Fibroblast of lung (primary cell): ENCODE measurements at places on chromosomes 1 and 21. TPM values are rescaled to one million over a fixed set of nuclear protein-coding genes. Genes with fewer than 3 reads are reported as not detected.

Gene PDZK1
- 0.26 and 1.5 TPM in 2 replicates for total RNA-seq

Gene NBPF3
- 13.4 and 35.0 TPM in 2 replicates for total RNA-seq

Gene C4BPA
- total RNA-seq = not detected in 2 replicates

Gene ELF3
- 0.17 TPM in 1 of 2 replicates, not detected in the other for total RNA-seq

Gene RNF186
- total RNA-seq = not detected in 2 replicates

Gene EDN2
- not detected in 2 replicates for total RNA-seq

Gene CELA3A
- total RNA-seq = not detected in 2 replicates

Gene AMY2A
- total RNA-seq = not detected in 2 replicates

Gene KCNN3
- total RNA-seq = not detected in 2 replicates

Gene CDC14A
- total RNA-seq = 3.3 and 3.5 TPM in 2 replicates

Gene CFH
- 146 and 237 TPM in 2 replicates for total RNA-seq

Gene SLC30A10
- not detected in 2 replicates for total RNA-seq

Gene GOLT1A
- total RNA-seq = 0.50 TPM in 1 of 2 replicates, not detected in the other

Gene ZNF648
- not detected in 2 replicates for total RNA-seq

Gene SOX13
- 1.5 and 2.0 TPM in 2 replicates for total RNA-seq

Gene LAMC1
- total RNA-seq = 408 and 477 TPM in 2 replicates

Gene SPRR2E
- total RNA-seq = not detected in 2 replicates

Gene CELA2A
- total RNA-seq = not detected in 2 replicates

Gene S100B
- total RNA-seq = not detected in 2 replicates

Gene TINAGL1
- total RNA-seq = 3.0 and 3.3 TPM in 2 replicates

Gene FLG2
- total RNA-seq = not detected in 2 replicates

Gene ACOT11
- total RNA-seq = 0.77 and 2.5 TPM in 2 replicates

Gene BPNT1
- total RNA-seq = 21.8 and 23.8 TPM in 2 replicates

Gene OR6N2
- total RNA-seq = not detected in 2 replicates

Gene PAQR7
- total RNA-seq = 11.6 and 15.9 TPM in 2 replicates

Gene DNAJC28
- 2.1 and 2.3 TPM in 2 replicates for total RNA-seq

Gene KIAA1614
- 7.7 and 8.1 TPM in 2 replicates for total RNA-seq

Gene ATPAF1
- 58.3 and 65.6 TPM in 2 replicates for total RNA-seq

Gene MPL
- not detected in 2 replicates for total RNA-seq

Gene FCRL4
- not detected in 2 replicates for total RNA-seq

Gene MAD2L2
- total RNA-seq = 43.4 and 48.9 TPM in 2 replicates

Gene STUM
- total RNA-seq = under 0.01 TPM in 1 of 2 replicates, not detected in the other

Gene CHIA
- not detected in 2 replicates for total RNA-seq

Gene MYCL
- under 0.01 and 0.26 TPM in 2 replicates for total RNA-seq

Gene TCEA3
- total RNA-seq = 37.5 and 44.6 TPM in 2 replicates

Gene GPR153
- 8.9 and 13.4 TPM in 2 replicates for total RNA-seq

Gene BLACAT1
- total RNA-seq = not detected in 2 replicates

Gene CLK2
- total RNA-seq = 21.3 and 26.8 TPM in 2 replicates

Gene C1orf146
- total RNA-seq = not detected in 2 replicates

Gene INSRR
- total RNA-seq = not detected in 2 replicates

Gene KRTAP7-1
- total RNA-seq = not detected in 2 replicates

Gene BSND
- total RNA-seq = not detected in 2 replicates

Gene FMN2
- 1.5 and 13.7 TPM in 2 replicates for total RNA-seq

Gene OLIG2
- not detected in 2 replicates for total RNA-seq

Gene PLD5
- total RNA-seq = under 0.01 TPM in 1 of 2 replicates, not detected in the other

Gene CRYAA
- not detected in 2 replicates for total RNA-seq

Gene RPE65
- total RNA-seq = not detected in 2 replicates

Gene OR2L3
- under 0.01 TPM in 1 of 2 replicates, not detected in the other for total RNA-seq

Gene COL9A2
- 2.1 and 2.8 TPM in 2 replicates for total RNA-seq

Gene RIMKLA
- total RNA-seq = under 0.01 TPM in 2 replicates

Gene USH2A
- total RNA-seq = under 0.01 TPM in 2 replicates

Gene LCE3D
- not detected in 2 replicates for total RNA-seq

Gene SCAMP3
- total RNA-seq = 25.2 and 33.2 TPM in 2 replicates

Gene NOS1AP
- total RNA-seq = under 0.01 and 0.17 TPM in 2 replicates

Gene PTPN22
- total RNA-seq = 0.26 and 0.33 TPM in 2 replicates

Gene MSTO1
- total RNA-seq = 19.5 and 21.3 TPM in 2 replicates

Gene NECTIN4
- under 0.01 and 0.33 TPM in 2 replicates for total RNA-seq

Gene AMY1C
- total RNA-seq = not detected in 2 replicates

Gene PGBD2
- total RNA-seq = 7.1 and 8.2 TPM in 2 replicates

Gene TSTD1
- total RNA-seq = 0.66 and 0.77 TPM in 2 replicates
